ENCODE measurements at places on chromosomes 11 and 22.

DNA sequence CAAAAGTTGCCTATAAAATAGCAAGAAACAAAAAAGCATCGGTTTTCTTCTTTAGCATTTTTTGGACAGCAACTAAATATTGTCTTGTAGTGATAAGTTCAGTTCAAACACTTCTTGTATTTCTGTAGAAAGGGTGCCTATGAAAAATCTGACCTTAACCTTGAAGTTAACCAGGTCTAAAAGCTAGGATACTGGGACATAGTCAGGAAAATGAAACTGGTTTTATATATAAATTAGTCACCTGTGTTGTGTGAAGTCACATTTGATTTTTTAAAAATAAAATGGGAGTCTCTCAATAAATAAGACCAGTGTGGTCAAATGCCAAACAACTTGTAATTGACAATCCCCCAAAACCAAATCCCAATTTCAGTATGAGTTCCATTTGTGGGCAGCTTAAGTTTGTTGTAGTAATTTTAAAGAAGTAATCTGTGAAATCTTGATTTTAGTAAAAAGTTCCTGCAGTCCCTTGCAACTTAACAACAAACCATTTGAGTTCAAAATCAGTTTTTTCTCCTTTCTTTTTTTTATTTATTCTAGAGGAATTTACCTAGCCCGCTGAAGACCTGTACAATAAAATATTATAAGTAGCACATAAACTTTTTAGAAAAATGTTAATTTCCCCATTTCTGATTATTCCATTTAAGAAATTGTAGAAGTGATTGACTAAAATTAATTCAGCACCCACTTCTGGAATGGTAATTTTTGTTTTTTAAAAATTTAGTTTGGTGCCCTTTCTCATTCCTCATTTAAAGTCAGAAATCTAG is 84.5 kb upstream of the PPARA start:
- no peak for DNase-seq

DNA sequence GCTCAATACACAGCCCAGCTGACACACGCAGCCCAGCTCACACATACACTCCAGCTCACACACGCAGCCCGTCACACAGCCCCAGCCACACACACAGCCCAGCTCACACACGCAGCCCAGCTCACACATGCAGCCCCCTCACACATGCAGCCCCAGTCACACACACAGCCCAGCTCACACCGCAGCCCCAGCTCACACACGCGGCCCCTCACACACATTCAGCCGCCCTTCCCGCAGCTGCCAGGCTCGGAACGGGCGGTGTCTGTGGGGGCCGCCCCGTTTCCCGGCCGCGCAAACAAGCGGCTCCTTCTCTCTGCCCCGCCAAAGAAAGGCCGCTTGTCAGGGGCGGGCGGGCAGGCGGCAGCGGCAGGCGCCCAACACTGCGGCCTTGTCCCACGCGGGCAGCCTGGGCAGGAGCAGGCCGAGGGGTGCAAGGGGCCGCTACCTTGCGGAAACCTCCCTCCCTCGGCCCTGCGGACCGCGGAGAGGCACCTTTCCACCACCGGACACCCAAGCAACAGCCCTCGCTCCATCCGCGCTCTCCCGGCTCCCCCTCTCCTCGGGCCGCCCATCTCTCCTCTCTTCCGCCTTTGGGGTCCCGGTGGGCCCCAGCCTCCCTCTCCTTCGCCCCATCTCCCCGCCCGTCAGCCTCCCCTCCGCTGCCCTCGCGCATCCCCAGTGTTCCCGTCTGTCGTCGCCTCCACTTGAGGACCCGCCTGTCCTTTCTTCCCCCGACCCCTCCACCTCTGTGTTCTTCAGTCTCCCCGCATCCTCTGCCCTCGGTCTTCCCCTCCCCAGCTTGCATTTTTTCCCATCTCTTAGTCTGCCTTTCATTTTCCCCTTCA is 2.2 kb downstream of the PHLDB1 start:
- DNase-seq, result no peak

DNA sequence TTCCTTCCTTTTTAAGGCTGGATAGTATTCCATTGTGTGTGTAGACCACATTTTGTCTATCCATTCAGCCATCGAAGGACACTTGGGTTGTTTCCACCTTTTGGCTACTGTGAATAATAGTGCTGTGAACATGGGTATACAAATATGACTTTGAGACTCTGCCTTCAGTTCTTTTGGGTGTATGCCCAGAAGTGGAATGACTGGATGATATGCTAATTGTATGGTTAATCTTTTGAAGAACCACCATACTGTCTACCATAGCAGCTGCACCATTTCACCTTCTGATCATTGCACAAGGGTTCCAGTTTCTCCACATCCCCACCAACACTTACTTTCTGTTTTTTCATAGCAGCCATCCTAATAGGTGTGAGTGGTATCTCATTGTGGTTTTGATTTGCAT is 30.3 kb downstream of the SGSM1 start:
- no peak for DNase-seq

DNA sequence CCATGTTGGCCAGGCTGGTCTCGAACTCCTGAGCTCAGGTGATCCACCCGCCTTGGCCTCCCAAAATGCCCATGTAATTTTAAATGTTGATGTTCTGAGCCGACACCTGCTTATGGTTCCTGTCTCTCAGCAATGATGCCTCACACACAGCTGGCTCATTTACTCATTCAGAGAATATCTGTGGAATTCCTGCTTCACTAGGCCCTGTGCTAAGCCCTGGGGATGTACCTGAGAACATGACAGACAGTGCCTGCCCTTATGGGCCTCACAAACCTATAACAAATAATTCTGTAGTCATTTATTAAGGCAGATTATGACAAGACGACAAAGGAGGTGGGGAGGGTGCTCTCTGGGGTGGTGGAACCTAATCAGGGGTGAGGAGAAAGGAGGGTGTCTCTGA is 93.7 kb downstream of the PRR5L start:
- DNase-seq, result no peak

- no peak for DNase-seq
Observed at GRCh38 chr22:37416389-37416788, 10.9 kb downstream of the ELFN2 start.
